A172 (cell line): ENCODE measurements at places on chromosomes 6 and 20. TPM values are rescaled to one million over a fixed set of nuclear protein-coding genes. Genes with fewer than 3 reads are reported as not detected.

GRCh38 chr6:13091192-13091591 lies 237.1 kb downstream of the TBC1D7 start:
- no peak for DNase-seq

Gene TUBB2B
- total RNA-seq = 13.0 and 17.1 TPM in 2 replicates

GRCh38 chr6:44487002-44487401 lies 99.5 kb downstream of the CDC5L start:
- no peak for DNase-seq

- DNase-seq = no peak
These were observed 399.2 kb upstream of the AGPAT4 start for GRCh38 chr6:161673026-161673425.

GRCh38 chr6:121438869-121439268 lies 3.4 kb downstream of the GJA1 start:
- no peak for DNase-seq

- DNase-seq = no peak
These were observed 8.4 kb downstream of the ZNF341 start for GRCh38 chr20:33740189-33740588.

GRCh38 chr6:160678744-160679401 lies 14.8 kb upstream of the LPA start:
- no peak for DNase-seq

Gene PLEKHG1
- total RNA-seq = 0.21 and 0.48 TPM in 2 replicates

DNA sequence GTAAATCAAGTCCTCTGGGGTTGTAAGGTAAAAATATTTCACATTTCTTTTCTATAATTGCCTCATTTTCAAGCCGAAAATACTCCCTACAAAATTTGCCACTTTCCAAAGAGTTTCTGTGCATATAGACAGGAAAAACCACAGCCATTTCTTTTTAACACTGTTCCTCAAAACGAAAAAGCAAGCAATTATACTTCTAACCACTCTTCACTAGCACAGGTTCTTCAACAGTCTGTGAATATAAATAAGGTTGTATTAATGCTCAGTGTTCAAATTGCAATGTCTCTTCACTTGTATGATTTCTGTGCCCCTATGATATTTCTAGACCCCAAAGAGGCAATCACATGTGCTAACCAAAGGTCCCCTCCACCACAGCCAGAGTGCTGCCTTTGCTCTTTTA lies 206.0 kb downstream of the SIM1 start:
- DNase-seq = no peak

Gene DEFB118
- total RNA-seq = not detected in 2 replicates

GRCh38 chr20:50536333-50536732 lies 26.1 kb downstream of the PTPN1 start:
- no peak for DNase-seq

DNA sequence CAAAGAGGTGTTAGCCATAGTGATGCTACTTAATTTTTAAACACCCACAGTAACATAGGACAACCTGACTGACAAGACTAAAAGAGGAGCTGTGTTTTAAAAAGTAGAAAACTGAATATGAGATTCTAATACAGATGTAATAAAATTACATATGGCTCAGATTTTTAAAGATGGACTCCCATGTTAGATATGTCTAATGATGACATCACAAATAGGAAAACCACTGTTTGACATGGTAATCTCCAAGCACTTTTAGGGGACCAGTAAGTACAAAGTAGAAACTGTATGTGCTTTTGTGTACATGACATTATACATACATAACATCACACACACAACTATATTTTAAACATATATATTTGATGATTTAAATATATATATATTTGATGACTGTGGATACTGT lies 16.8 kb downstream of the GCLC start:
- DNase-seq = no peak

DNA sequence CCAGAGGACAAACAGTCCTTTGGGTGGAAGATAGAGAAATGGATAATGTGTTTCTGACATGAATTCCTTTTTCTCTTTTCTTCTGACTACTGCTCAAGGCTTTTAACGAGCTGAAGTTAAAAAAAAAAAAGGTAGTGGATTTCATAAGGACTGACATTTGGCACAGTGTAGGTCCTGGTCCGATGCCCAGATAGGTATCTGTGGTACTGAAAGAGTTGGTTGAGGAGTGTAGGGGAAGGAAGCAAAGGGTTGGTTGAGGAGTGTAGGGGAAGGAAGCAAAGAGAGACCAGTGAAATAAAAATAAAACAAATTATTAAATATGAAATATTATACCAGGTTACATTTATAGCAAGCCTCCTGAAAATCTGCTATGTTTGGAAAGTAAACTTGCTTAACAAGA lies 11.8 kb downstream of the UTRN start:
- no peak for DNase-seq

Gene ADGB
- total RNA-seq = not detected in 2 replicates

DNA sequence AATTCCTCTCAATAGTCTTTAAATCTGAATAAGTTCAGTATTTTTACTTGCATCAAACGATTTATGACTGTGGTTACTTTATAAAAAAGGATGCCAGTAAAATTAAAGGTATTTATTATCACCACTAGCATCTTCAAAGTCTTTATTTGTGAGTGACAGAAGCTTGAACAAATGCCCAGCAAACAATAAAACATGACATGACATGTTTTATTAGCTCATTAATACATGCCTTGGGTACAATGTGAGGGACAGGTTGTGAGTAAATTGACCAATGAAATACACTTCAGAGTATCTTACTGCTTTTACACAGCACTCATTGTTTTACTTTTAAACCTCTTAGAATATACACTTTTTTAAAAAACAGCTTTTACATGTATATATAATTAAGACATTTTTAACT lies 113.4 kb upstream of the BEND3 start:
- DNase-seq = no peak

- DNase-seq = peak; percentile 76
These were observed 432 bp downstream of the HSPA1L start for GRCh38 chr6:31814677-31815024.

GRCh38 chr6:139542351-139542750 lies 167.9 kb upstream of the CITED2 start:
- DNase-seq = no peak

GRCh38 chr6:33758815-33759216 lies 12.1 kb upstream of the IP6K3 start:
- DNase-seq = no peak

DNA sequence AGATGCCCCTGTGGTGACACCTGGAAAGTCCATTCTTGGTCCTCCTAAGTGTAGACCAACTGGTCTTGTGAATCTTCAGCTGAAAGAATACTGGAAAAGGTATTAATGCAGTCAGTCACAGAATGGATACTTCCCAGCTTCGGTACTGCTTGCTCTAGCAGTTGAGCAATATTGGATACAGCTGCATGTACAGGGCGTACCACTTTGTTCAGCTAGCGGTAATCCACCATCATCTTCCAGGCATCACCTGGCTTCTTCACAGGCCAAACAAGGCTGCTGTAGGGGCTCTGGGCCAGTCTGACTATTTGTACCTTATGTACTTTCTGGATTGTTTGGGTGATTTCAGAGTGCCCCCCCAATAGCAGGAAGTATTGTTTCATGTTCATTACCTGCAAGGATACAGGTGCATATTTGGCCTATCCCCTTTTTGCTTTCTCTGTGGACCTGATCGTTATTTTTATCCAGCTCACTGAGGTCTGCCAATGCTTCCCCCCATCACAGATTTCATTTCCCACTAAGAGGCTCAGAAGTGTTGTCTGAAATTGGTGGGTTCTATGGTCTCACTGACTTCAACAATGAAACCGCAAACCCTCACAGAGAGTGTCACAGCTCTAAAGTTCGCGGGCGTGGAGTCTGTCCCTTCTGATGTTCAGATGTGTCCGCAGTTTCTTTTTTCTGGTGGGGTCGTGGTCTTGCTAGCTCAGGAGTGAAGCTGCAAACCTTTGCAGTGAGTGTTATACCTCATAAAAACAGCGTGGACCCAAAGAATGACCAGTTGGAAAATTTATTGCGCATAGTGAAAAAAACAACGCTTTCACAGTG lies 52.2 kb downstream of the TRIM27 start:
- DNase-seq = no peak

GRCh38 chr6:125499535-125499934 lies 197.8 kb upstream of the HDDC2 start:
- no peak for DNase-seq

DNA sequence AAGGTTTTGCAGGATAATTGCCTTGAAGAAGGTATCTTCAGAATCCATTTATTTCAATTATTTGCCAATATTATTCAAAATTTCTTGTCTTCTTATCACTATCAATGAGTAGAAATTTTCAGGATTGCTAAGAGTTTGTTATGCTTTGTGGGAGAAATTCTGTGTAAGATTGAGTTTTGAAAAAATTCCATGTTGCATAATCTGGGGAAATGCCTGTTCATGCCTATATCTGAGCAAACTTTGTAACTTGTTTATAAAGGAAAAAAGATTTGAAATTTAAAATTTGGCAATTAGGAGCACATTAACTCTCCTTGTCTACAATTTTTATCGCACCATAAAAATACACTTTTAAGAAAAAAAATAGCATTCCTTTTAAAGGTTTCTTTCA lies 39.8 kb upstream of the EDN1 start:
- DNase-seq = no peak

Gene CTCFL
- total RNA-seq = not detected in 2 replicates

Gene DNAH8
- not detected in 2 replicates for total RNA-seq

DNA sequence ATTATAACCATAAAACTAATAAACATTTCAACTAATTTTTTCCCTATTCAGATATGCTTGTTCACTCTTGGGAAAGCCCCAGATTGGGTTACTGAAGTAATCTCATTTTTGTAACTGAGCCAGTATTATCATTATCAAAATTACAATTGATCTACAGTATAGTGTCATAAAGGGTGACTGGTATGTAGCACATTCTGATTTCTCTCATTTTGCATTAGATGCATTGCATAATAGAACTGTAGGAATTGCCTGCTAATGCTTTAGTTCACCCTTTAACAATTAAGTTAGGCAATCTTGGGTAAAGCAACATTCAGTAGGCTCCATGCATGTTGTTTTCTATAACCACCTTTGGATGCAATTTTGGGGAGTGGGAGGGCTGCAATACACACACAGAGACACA lies 150.8 kb upstream of the FLRT3 start:
- no peak for DNase-seq

Gene FAM209B
- total RNA-seq = not detected in 2 replicates

GRCh38 chr20:11000416-11000815 lies 326.6 kb upstream of the JAG1 start:
- DNase-seq = no peak

GRCh38 chr20:31440012-31440659 lies at the start of gene DEFB123:
Gene DEFB123 (plus strand): TSS chr20:31440632. CDS start chr20:31440699, 67 bp downstream.
- DNase-seq = no peak

- DNase-seq = no peak
These were observed 33.0 kb upstream of the ADGRF1 start for GRCh38 chr6:47075168-47075567.

GRCh38 chr6:113995634-113996033 lies 24.7 kb upstream of the HDAC2 start:
- DNase-seq = peak; percentile 97

GRCh38 chr6:160933256-160933655 lies 58.3 kb upstream of the MAP3K4 start:
- no peak for DNase-seq

DNA sequence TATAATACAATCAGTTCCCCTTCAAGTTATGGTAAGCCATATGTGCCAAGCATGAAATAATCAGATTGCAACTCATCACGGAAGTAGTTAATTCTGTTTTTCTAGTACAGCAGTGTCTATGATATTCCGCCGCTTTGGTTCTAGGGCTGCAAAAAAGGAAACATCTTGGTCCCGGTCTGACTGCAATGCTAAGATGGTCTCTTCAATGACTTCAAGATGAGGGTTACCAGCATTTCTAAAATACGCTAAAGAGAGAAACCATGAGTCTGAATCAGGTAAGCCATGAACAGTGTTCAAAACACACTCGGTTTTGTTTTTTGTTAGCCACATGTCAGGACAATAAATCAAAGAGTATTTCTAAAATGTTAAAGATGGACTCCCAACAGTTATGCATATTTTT lies 3.2 kb upstream of the ANKRD60 start:
- no peak for DNase-seq

Gene COL19A1
- not detected in 2 replicates for total RNA-seq

DNA sequence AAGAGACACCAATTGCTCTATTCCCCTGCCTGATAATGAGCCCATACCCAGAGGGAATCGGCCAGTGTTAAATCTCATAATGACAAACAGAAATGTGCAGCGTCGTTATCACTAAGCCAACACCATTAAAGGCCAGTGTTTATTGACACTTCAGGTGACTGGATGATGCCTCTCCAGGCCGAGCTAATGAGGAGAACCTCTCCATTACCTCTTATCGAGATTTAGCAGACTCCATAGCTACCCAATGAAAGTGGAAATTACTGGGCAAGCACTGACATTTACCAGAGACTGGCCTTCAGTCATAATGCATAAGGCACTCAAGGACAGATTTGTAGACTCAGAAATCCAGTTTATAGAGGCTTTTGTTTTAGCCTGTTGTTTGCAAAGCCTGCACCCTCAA lies 669.5 kb downstream of the MAFB start:
- DNase-seq = no peak

Gene C6orf15
- total RNA-seq = 2.4 TPM in 2 replicates

Gene FAM217B
- 3.8 and 11.5 TPM in 2 replicates for total RNA-seq

Gene KIAA1755
- 0.57 and 0.69 TPM in 2 replicates for total RNA-seq

- DNase-seq = no peak
These were observed 57.1 kb downstream of the HUS1B start for GRCh38 chr6:599576-600448.

GRCh38 chr6:20415712-20416454 lies 14.2 kb downstream of the E2F3 start:
- no peak for DNase-seq

Gene KCNK16
- total RNA-seq = not detected in 2 replicates

GRCh38 chr6:11675601-11676000 lies 103.0 kb downstream of the ADTRP start:
- no peak for DNase-seq

DNA sequence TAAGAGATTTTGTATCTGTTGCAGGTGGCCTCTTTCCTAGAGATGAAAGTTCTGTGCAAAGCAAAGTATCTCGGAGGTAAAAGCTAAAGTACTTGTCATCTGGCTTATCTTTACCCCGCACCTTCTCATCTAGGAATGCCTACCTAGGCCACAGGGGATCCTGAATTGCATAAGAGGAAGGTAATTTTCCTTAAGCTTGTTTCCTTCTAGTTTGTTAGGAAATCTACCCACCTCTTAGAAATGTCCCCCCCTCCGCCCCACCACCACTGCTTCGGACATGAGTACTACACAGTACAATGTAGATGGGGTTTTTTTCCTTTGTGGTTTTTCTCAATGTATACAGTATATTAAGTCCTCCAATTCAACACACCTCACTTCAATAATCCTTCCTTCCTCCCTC lies 21.5 kb downstream of the FOXC1 start:
- no peak for DNase-seq

GRCh38 chr6:82693094-82693493 lies 329.5 kb downstream of the TPBG start:
- no peak for DNase-seq

DNA sequence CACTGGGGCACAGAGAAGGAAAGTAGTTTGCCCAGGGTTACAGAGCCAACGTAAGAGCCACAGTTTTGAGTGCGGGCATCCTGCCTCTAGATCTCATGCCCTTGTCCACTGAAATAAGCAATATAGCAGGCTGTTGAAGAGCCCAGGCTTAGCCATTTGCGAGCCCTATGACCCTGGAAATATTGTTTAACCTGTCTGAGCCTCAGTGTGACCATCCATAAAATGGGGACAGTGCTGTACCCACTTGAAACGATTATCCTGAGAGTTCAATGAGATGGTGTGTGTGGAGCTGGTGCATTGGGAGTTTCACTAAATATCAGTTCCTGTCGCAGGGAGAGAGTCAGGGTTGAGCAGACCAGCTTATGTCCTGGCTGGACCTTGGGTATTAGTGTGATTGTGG lies 173.1 kb upstream of the KCNG1 start:
- DNase-seq = no peak

Gene ULBP1
- total RNA-seq = 0.07 and 0.38 TPM in 2 replicates

Gene AVP
- not detected in 2 replicates for total RNA-seq

Gene EBF4
- 5.2 and 7.2 TPM in 2 replicates for total RNA-seq

Gene METTL24
- not detected in 2 replicates for total RNA-seq

Gene PNISR
- total RNA-seq = 43.2 and 56.6 TPM in 2 replicates
